ENCODE measurements at places on chromosomes 2 and 18.

- DNase-seq = peak; percentile 25
These were observed 723.2 kb downstream of the DPP10 start for GRCh38 chr2:115165529-115166109.

- no peak for DNase-seq
These were observed 87.0 kb upstream of the REV1 start for GRCh38 chr2:99576775-99577174.

GRCh38 chr2:102664471-102664909 is 45.1 kb downstream of the SLC9A2 start:
- DNase-seq = no peak

GRCh38 chr18:23189768-23190661 is 54.7 kb downstream of the CABLES1 start:
- no peak for DNase-seq

- no peak for DNase-seq
These were observed 43.4 kb downstream of the MYL12B start for GRCh38 chr18:3305354-3305762.
